Bone marrow (tissue), 2 donors: ENCODE measurements at places on chromosomes 5 and 9.

DNA sequence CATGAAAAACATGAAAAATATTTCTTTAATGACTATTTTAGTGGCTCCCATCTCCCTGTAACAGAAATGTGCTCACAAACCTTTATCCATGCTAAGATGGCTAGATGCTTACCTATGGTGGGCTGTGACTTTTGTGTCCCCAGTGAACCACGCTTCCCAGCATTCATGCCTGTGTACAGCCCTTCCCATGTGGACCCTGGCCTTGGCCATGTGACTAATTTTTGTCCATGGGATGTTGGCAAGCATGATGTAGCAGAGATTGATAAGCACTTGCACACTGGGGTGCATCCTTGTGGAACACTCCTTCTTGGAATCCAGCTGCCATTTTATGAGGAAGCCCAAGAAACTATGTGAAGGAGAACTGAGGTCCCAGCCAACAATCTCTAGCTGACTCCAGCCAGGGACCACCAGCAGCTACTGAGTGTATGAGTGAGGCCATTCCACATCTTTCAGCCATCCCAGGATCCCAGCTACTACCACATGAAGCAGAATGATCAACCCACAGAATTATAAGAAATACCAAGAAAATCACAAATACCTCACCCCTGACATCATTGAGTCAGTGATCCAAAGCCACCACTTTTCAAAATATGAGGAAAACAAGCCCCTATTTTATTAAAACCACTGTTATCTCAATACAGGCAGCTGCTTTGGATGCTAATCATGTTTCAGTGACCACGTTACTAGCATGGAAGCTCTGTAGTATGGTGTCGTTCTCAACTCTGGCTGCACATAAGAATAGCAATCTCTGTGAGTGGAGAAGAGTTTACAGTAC is 16.1 kb upstream of the RAI14 start:
- no peak for DNase-seq

DNA sequence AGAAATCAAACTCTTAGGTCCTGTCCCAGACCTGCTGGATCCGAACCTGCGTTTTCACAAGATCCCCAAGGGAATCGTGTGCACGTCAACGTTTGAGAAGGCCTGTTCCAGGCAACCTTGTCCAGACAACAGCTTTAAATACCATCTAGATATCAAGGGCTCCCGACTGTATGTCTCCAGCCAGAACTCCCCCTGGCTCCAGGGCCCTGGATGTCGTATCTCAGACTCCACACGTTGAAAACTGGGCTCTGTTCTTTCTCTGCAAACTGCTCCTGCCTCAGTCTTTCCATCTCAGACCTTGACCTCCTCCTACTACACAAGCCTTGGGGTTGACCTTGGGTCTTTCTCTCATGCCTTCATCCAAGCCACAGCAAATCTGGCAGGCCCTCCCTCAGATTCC is 5.8 kb upstream of the ENG start:
- DNase-seq = no peak

DNA sequence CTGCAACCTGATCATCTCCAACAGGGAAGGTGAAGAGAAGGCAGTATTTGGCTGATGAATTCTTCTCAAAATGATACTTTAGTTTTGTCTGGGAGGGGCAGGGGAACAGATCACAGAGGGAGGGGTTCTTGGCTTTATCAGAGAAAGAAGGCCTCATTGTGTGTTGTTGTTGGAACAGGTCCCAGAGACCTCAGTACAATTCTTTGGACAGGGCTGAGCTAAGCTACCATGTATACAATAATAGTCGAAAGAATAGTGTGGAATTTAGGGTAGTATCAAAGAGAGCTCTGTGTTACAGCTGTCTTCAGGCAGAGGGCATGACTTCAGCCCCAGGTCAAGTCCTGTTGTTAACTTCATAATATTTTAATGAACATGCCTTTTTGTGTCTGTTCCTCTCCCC is 39.9 kb downstream of the ARHGAP26 start:
- DNase-seq = no peak

- DNase-seq = no peak
Measured at GRCh38 chr5:7805379-7805778, 45.6 kb downstream of the CFAP90 start.

DNA sequence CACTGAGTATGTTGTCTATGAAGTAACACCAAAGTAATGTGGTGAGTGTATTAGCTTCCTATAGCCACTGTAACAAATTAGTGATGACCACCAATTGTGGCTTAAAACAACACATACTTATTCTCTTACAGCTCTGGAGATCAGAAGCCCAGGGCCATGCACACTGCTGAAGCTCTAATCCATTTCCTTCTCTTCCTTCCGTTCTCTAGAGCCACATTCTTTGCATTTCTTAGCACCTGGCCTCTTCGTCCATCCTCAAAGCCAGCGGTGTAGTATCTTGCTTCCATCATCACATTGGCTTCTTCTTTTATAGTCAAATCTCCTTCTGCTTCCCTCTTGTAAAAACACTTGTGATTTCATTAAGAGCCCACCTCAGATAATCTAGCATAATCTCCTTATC is 230.3 kb upstream of the RFX3 start:
- DNase-seq = no peak

DNA sequence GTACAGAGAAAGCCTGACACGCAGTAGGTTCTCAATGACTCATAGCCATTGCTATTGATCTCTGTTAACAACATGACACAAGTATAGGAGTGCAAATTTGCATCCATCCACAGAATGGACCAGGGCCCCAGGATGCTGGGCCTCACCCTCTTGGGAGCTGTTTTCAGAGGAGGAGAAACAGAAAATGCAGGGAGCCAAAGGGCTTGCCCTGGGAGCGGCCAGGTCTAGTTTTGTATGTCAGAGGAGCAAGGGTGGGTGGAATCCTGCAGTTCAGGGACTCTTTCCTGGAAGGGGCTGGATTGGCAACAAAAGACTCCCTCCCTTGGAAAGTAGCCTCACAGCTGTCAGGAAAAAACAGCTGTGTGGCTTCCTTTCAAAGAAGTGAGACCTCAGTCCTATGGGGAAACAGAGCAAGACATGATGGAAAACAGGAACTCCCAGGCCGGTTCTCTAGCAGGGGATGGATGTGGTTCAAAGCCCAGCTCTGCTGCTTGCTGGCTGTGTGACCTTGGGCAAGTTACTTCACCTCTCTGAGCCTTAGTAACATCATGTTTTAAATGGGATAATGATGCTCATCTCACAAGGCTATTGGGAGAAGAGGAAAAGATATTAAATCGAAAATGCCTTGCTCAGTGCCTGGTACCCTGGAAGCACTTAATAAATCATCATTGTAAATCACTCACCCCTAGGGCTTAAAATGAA is 50.5 kb upstream of the SH3PXD2B start:
- no peak for DNase-seq

GRCh38 chr5:177475563-177476427 is 2.4 kb upstream of the DBN1 start:
- no peak for DNase-seq
